NCI-H1048 (cell line): ENCODE measurements at places on chromosomes 4 and X.

GRCh38 chr4:109649872-109650271 lies 53.4 kb downstream of the CASP6 start:
- DNase-seq = no peak

DNA sequence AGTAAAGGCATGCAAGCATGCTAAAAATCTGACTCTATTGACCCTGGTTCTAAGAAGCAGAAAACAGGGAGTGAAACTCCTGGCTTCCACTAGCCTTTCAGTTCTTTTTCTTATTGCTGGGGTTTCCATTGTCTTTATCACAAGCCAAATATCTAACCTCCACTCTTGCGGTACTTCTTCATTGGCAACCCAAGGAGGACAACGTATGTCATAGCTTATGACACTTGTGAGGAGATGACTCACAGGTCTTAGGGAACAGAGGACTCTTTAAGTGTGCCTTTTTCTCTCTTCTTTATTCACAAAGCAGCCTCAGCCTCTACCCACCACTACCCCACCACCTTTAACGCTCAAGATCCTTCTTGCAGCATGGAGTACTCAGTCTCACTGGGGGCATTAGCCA lies 124.2 kb downstream of the GUCY2F start:
- no peak for DNase-seq

DNA sequence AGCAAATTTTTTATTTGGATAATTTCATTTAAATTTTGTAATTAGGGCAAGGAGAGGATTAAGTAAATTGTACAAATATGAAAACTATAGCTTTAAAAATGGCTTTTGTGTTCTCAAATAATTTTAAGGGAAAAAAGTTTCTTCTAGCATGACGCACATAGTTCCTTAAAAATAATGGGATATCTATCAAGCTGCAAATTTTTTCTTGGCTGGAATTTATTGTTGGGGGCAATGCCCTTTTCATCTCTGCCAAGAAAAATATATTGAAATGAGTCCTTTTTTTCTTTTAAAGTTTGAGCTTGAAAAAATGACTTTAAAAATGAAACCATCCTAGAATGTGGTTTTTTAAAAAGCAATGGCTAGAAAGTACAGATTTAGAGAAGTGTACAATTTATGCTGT lies 154.4 kb upstream of the UGT8 start:
- no peak for DNase-seq

- no peak for DNase-seq
These were observed 113.5 kb downstream of the DHX15 start for GRCh38 chr4:24470666-24471485.

DNA sequence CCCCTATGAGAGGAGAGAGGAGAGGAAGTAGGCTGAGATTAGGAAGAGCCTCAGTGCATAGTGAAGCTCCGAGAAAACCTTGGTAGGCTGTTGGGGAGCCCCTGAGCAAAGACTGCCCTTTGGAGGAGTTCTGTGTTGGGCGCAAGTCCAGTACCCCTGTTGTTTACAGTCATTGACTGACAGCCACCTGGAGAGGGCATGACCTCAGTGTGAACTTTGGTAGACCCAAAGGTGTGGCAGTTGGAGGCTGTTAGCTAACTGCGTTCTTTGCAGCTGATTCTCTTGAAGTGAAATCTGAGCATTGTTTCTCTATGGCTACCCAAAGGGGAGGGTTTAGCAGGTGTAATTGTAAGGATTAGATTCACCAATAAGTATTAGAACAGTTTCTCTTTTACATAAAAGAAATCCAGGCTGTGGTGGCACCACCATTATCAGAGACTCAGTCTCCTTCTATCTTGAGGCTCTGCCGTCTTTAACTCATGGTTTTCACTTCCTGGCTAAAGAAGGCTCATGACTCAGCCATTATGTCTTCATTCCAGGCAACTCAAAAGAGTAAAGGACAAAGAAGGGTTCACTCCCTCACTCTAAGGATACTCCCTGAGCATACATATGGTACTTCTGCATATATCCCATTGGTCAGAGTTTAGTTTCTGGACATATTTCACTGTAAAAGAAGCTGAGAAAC lies 33.4 kb downstream of the ANXA3 start:
- no peak for DNase-seq

DNA sequence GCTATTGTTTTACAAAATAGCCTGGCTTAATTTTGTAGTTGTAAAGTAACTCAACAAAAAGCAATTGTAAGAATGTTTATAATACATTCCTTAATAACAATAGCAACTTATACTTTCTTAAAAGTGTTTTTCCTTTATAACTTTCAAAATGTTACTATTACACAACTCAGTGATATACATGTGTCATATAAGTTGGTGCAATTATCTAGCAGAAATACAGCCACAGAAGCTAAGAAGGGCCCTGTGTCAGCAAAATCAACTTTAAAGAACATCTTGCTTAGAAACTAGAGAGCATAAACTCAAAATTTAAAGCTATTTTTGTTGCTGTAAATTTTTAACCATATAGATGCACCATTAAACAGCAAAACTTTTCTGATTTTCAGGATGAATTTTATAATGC lies 41.4 kb upstream of the MAB21L2 start:
- DNase-seq = no peak

GRCh38 chrX:22128961-22129360 lies 96.8 kb downstream of the PHEX start:
- DNase-seq = no peak

- no peak for DNase-seq
These were observed 260.6 kb upstream of the DIAPH2 start for GRCh38 chrX:96424007-96424406.
